Breast epithelium (tissue), 4 donors: ENCODE measurements at places on chromosomes 7 and 10. TPM values are rescaled to one million over a fixed set of nuclear protein-coding genes. Genes with fewer than 3 reads are reported as not detected.

DNA sequence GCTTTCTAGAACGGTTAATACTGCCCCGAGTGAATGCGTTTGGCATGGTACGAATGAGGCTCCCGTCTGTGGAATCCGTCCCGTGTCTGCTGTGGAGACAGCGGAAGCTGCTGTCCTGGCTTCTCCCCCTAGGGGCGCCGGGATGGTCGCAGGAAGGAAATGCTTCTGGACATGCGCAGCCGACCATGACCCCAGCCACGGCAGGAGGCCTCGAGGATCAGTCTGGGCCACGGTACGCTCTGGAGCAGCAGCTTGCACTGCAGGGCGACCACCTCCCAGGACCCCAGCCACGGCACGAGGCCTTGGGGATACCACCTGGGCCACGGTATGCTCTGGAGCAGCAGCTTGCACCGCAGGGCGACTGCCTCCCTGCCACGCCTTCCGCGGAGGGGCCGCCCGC is 107.9 kb downstream of the CYTH3 start:
- H3K4me3 ChIP-seq = no peak overlapping the region
- peaks cover 7% of the 10 kb centered on the region for H3K36me3 ChIP-seq
- H3K27ac ChIP-seq = no peak overlapping the region
- DNase-seq = no peak

DNA sequence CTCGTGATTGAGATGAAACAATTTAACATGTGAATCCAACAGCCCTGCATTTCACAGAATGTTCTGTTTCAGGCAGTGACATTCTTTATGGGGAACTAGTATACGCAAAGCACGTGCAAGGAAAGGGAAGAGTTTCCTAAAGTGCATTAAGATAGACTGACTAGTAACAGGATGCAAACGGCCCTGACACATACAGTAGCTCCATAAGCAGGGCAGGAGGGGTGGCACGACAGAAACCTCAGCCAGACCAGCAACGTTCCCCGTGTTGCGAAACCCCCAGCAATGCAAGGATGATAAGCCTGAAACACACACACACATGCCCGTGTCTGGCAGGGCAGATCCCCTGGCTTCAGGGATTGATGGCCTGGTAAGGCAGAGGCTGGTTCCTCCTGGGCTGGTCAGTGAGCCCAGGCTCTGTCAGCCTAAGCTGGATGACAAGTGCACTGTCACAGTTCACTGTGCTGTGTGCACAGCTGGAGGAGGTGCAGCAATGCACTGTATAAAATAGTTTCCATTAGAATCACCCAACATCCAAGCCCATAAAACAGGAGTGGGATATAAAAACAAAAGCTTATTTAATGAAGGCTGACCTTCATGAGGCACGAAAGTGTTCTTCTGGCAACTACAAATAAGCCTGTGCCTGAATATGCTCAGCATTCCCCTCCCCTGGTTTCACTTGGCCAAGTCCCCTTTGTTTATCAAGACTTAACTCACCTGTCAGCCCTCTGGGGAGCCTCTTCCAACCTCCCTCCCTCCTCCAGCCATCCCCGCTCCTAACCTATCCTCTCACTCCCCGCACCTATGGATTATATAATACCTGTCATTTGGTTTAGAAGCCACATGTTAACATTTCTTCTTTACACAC is 88.8 kb downstream of the GSAP start:
- H3K4me3 ChIP-seq = no peak overlapping the region
- H3K27ac ChIP-seq = peak overlapping the region; percentile 80
- no peaks in the 10 kb centered on the region for H3K36me3 ChIP-seq
- peaks cover 10% of the 10 kb centered on the region for H3K4me1 ChIP-seq
- peak; percentile 26 for DNase-seq
- no peaks in the 10 kb centered on the region for H3K27me3 ChIP-seq

DNA sequence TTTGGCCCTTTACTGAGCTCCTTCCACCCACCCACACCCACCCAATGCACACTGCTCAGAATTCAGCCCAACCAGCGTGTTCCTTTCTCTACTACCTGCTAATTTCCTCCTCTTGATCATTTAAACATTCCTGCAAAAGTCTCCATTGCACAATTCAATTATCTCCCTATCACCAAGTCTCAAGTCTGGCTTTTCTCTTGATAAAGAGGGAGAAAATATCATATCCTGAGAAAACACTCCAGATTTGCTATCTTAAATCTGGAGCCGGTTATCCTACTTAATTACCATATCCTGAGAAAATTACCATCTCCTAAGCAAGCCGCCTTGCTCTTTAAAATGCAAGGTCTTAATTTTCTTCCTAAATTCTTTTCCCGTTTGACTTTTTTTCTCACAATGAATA is 505.5 kb downstream of the XPNPEP1 start:
- DNase-seq = no peak
- H3K27me3 ChIP-seq = no peaks in the 10 kb centered on the region
- H3K4me3 ChIP-seq = no peak overlapping the region
- H3K4me1 ChIP-seq = no peaks in the 10 kb centered on the region
- H3K27ac ChIP-seq = no peak overlapping the region
- H3K36me3 ChIP-seq = no peaks in the 10 kb centered on the region

DNA sequence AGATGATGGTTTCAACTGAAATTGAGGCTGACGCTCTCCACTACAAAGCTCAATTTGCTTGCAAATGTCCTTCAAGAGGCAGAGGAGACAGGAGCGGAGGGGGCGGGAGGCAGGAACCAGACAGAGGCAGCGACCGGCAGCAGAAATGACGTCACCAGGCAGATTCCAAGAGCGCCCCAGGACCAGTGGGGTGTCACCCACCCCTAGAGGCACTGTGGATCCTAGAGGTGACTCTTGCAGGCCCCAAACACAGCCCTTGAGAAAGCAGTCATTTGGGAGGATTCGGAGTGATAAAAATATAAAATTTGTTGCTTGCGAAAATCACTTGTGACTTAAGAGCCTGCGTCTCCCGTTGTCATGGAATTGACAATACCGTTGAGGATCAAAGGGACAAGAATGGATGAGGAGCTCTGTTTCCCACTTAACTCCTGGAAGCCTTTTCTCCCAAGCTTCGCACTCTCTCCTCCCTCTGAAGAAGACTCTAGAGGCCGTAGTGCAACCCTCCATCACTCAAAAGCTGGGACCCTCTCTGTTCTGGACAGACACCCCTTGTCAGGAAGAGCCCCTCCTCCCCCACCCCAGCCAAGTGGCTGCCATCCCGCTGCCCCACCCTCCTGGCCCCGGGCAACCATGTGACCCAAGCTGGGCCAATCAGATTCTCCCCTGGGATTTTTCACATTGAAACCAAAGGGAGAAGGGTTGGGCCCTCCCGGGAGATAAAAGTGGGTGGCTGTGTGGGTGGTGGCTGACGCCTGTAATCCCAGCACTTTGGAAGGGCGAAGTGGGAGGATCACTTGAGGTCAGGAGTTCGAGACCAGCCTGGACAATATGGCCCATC is 16.3 kb upstream of the SLC29A4 start:
- no peaks in the 10 kb centered on the region for H3K4me1 ChIP-seq
- H3K27me3 ChIP-seq = no peaks in the 10 kb centered on the region
- no peaks in the 10 kb centered on the region for H3K36me3 ChIP-seq
- no peak overlapping the region for H3K4me3 ChIP-seq
- DNase-seq = no peak

- DNase-seq = no peak
- no peaks in the 10 kb centered on the region for H3K36me3 ChIP-seq
- no peak overlapping the region for H3K27ac ChIP-seq
These were observed 42.1 kb upstream of the GPR26 start for GRCh38 chr10:123624086-123624485.

GRCh38 chr7:75945297-75946168 is 30.6 kb downstream of the POR start:
- no peak overlapping the region for H3K4me3 ChIP-seq
- H3K36me3 ChIP-seq = no peaks in the 10 kb centered on the region
- H3K4me1 ChIP-seq = no peaks in the 10 kb centered on the region
- no peak overlapping the region for H3K27ac ChIP-seq
- H3K27me3 ChIP-seq = no peaks in the 10 kb centered on the region
- DNase-seq = no peak

DLD gene
- total RNA-seq = 74.1 TPM

- no peak for DNase-seq
- H3K4me1 ChIP-seq = no peaks in the 10 kb centered on the region
- H3K27me3 ChIP-seq = no peaks in the 10 kb centered on the region
- H3K27ac ChIP-seq = no peak overlapping the region
- H3K36me3 ChIP-seq = no peaks in the 10 kb centered on the region
- no peak overlapping the region for H3K4me3 ChIP-seq
These were observed 40.9 kb downstream of the NAMPT start for GRCh38 chr7:106243893-106244292.

DNA sequence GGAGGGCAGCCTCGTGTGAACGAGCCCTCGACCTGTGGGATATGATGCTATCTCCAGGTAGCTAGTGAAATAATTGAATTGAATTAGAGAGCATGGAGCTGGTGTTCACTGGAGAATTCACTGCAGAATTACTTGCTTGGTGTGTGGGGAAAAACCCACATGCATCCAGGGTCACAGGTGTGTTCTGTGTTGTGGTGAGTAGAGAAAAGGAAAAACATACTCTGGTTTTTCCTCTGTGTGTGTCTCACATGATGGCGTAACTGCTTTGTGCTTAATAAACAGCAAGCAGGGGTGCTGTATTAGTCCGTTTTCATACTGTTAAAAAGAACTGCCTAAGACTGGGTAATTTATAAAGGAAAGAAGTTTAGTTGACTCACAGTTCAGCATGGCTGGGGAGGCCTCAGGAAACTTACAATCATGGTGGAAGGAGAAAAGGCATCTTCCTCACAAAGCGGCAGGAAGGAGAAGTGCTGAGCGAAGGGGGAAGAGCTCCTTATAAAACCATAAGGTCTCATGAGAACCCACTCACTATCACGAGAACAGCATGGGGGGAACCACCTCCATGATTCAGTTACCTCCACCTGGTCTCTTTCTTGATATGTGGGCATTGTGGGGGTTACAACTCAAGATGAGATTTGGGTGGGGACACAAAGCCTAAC is 62.6 kb downstream of the TACR2 start:
- no peaks in the 10 kb centered on the region for H3K4me1 ChIP-seq
- no peak for DNase-seq
- H3K27me3 ChIP-seq = no peaks in the 10 kb centered on the region
- H3K27ac ChIP-seq = no peak overlapping the region
- H3K36me3 ChIP-seq = no peaks in the 10 kb centered on the region
